Breast epithelium (tissue), 4 donors: ENCODE measurements at places on chromosomes 12 and 14. TPM values are rescaled to one million over a fixed set of nuclear protein-coding genes. Genes with fewer than 3 reads are reported as not detected.

GRCh38 chr12:102479099-102479885 lies 1.1 kb downstream of the IGF1 start:
- no peak for DNase-seq

- no peak for DNase-seq
Observed at GRCh38 chr12:98224584-98225221, 290.7 kb upstream of the TMPO start.

DNA sequence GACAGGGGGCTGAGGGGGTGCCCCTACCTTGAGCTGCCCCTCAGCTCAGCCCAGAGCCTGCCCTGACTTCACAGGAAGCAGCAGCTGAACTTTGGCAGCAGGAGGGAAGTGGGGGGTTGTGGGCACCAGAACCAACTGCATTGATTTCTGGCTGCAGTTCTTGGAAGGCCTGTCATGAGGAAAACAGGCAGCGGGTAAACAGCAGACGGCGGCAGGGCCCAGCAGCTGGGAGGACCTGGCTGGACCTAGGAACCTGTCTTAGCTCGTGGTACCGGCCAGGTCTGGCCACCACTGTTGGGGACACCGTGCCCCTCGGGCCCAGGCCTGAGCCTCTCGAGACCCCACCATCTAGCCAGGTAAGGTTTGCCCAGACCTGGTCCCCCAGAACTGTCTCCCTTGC lies 154.2 kb upstream of the MYL2 start:
- DNase-seq: no peak

- DNase-seq: no peak
Observed at GRCh38 chr12:77847680-77848431, 17.2 kb downstream of the NAV3 start.

DNA sequence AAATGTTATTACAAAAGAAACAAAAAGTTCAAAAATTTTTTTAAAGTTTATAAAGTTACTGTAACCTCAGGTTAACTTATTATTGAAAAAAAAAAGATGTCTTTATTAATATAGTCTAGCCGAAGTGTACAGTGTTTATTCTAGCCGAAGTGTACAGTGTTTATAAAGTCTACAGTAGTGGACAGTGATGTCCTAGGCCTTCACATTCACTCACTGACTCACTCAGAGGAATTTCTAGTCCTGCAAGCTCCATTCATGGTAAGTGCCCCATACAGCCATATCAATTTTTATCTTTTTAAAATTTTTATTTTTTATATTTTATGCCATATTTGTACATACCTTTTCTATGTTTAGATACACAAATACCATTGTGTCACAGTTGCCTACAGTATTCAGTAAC lies 10.4 kb downstream of the ATG2B start:
- DNase-seq: no peak

GRCh38 chr12:98769068-98769467 lies 124.0 kb downstream of the APAF1 start:
- DNase-seq: no peak

DNA sequence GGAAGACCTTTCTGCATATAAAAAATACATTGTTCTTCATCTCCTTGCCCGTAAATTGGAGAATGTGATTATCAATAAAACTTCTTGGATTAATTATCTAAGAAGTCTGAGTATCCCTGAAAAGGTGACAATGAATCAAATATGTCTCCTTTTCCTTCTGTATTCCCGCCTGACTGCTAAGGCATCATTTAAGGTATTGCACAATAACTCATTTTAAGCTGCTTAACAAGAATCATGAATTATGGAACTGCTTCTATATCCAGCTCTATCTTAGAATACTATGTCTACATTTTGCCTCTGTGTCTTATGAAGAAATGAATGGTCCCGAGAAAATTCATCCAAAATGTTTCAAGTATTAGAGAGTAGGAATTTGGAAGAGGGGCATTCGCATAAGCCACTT lies 294.4 kb downstream of the SOX5 start:
- no peak for DNase-seq

- DNase-seq: no peak
Observed at GRCh38 chr12:75876832-75877762, 154.5 kb downstream of the PHLDA1 start.

GRCh38 chr12:99151744-99152143 lies 495.8 kb upstream of the GARIN6 start:
- no peak for DNase-seq

DNA sequence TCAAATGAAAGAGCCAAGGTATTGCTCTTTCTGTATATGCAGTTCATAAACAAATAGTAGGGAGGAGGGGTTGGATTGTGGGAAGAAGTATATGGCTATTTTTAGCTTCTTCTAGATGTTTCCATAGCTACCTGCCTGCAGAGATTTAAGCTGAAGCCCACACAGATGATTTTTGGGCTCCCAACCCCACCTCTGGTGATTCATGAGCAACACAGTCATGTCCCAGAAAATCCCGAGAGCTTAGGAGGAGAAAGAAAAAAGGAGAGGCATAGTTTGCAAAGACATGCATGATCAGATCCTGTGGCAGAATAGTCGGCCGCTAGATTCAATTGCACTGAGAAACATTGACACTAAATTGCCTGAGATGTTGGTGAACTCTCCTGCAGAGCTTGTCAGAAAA lies 13.8 kb downstream of the TESPA1 start:
- DNase-seq: no peak

GRCh38 chr14:92760524-92760805 lies 12.0 kb upstream of the LGMN start:
- no peak for DNase-seq

- DNase-seq: no peak
Observed at GRCh38 chr12:3193131-3193530, 116.0 kb downstream of the TSPAN9 start.

GRCh38 chr12:47033081-47033480 lies 46.3 kb upstream of the PCED1B start:
- peak; percentile 48 for DNase-seq

- no peak for DNase-seq
Observed at GRCh38 chr12:24661657-24662096, 287.2 kb downstream of the BCAT1 start.

DNA sequence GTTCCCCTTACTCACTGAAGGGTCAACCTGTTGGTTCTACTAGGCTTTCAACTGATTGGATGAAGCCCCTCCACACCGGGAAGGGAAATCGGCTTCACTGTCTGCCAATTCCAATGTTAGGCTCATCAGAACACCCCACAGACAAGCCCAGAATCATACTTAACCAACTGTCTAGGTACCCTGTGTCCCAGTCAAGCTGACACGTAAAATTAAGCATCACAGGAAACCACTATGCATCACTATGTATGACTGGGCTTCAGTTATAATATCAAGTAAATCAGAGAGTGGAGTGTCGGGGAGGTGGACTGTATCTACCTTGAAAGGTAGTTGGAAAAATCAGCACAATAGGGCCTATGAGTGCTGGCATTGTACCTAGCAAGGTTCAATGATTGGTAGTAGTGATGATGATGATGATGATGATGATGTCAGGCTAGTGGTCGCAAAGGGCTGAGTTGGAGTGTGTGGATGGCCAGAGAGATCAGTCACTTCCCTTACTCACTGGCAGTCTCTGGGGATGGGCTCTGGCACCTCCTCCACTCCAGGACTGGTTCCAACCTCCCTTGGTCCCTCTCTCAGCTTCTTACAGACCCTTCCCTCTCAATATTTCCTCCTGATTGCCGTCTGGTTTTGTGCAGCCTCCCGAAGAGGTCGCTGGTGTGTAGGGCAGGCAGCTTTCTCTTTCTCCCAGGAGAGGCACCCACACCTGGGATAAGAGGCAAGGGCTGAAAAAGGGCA lies 3.3 kb upstream of the ATG101 start:
- no peak for DNase-seq

DNA sequence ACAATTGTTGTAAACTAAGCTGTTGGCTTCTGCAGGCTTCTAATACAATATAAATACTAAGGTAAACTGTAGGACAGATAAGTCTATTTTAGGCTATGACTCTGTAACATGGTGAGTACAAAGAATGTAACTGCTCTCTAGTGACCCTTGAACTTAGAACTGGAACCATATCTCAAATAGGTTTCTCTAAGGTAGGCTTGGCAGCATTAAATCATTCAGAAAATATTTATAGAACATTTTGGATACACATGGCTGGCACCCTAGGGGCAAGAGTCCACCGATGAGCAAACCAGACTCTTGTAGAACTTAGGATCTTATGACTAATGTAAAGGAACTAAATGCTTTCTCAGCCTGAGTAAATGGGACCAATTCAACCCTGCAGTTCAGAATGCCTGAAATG lies 19.4 kb upstream of the SLC25A3 start:
- no peak for DNase-seq

DNA sequence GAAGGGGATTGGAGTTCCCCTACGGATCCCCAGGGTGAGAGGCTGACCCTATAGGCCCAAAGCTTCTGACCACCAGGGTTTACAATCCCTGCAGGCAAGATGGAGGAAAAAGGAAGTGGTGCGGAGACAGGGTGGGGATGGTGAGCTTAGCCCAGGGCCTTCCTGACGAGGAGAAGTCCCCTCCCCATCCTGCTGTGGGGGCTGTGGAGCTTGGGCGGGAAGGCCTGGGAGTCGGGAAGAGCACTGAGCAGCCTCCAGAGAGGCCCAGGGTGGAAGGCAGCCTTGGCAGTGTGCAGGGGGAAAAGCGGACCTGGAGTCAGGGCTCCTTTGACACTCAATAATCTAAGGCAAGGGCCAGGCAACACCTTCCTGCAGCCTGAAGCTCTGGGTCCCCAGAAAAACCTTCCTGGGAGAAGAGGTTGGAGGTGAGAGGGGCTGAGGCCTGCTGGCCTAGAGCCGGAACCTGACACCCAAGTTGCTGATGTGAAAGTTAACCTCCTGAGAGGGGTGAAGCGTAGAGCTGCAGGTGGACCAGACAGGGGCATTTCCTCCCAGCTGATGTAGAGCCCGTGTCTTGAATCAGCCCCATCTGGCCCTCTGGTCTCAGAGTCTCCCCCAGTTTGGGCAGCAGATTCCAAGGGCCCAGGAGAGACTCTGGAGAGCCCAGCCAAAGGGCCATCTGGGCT lies 6.0 kb downstream of the HDAC7 start:
- no peak for DNase-seq

DNA sequence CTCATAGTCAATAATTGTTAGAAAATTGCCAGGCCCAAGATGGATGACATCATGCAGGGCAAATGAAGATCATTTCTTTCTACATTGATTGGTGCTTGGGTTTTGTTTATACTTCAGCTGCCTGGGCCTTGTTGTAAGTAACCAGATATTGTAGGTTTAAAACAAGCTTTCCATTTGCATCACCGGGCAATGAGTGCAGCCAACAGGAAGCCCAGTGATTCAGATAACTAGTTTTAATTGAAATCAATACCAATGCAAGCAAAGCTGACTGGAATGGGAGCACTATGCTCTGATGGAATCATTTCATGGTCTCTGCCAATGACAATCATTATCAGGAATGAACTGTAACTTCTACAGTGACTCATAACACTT lies 279.3 kb downstream of the DUSP6 start:
- no peak for DNase-seq

GRCh38 chr12:95790917-95791849 lies 619 bp upstream of the NTN4 start:
- peak; percentile 46 for DNase-seq

DNA sequence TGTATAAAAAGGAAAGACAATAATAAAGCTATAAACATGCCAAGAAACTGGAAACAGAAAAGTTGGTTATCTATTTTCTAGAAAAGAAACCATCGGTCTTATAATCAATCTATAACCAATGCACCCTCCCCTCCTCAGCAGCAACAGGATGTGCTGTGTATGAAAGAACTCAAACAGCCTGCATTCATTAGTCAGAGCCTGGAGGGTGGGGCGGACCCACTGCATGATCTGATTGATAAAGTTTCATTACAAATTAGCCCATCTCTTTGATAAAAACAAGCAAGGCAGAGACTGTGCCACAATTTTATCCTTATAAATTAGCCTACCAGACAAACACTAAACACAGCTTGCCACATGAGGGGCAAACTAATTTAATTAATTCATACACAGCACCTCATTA lies 448.1 kb downstream of the BCAT1 start:
- DNase-seq: no peak

Gene DNAI7
- 1.1 TPM for total RNA-seq

Gene POTEG
- total RNA-seq: not detected

Gene SLC25A21
- total RNA-seq: 0.66 TPM

Gene TAS2R19
- 10.1 TPM for total RNA-seq

Gene TMCC3
- total RNA-seq: 8.3 TPM

Gene PRIMA1
- total RNA-seq: 2.1 TPM

Gene RFLNA
- not detected for total RNA-seq

Gene SAV1
- total RNA-seq: 56.0 TPM

Gene KRT2
- not detected for total RNA-seq
